Activated naive CD4-positive, alpha-beta T cell treated with Interleukin-2 at 50 U/mL for 16 hours (primary cell): ENCODE measurements at places on chromosomes 6 and 20.

- no peak for DNase-seq
Measured at GRCh38 chr6:64539917-64540316, 904.3 kb downstream of the PHF3 start.

- DNase-seq: no peak
Measured at GRCh38 chr6:49933526-49933925, 30.4 kb downstream of the DEFB114 start.

GRCh38 chr20:32062776-32063170 is 10.7 kb downstream of the HCK start:
- DNase-seq: no peak

DNA sequence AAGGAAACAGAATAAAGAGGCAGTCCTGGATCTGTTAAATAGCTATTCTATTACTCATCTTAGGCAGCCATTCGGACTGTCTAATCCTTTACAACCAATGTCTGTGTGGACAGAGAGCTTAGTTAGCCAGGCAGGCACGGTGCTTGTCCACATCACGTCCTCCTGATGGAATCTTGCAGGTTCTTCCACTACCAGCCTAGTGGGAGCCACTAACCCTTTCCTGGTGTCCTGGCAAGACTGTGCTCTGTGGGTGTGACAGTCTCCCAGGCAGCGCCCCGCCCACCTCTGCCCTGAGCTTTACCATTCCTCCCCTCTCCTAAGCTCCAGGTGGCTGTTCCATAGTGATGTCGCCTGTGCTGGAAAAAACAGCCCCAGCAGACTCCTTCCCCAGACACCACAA is 78.3 kb upstream of the CLDN20 start:
- DNase-seq: peak; percentile 17

DNA sequence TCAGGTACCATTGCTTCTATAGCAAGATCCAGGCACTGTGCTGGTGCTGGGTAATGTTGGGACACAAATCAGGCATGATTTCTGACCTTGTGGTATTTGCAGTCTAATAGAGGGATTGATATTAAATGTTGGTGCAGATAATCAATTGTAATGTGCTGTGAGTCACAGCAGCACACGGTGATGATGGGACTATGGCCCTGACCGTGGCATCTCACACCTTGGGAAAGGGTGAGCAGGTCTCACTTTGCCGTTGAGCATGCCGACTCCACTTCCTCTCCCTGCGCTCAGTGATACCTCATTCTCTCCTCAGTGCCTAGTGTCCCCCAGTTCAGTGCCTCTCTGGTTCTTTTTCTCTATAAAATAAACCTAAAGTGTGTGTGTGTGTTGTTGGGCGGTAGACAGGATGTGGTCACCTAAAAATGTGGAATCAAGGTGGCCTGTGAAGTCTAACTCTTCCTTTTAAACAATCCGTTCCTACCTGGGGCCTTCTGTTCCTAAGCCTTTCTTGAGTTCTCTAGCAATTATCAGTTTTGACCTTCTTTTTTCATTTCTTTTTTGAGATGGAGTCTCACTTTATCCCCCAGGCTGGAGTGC is 188.5 kb downstream of the REV3L start:
- no peak for DNase-seq

DNA sequence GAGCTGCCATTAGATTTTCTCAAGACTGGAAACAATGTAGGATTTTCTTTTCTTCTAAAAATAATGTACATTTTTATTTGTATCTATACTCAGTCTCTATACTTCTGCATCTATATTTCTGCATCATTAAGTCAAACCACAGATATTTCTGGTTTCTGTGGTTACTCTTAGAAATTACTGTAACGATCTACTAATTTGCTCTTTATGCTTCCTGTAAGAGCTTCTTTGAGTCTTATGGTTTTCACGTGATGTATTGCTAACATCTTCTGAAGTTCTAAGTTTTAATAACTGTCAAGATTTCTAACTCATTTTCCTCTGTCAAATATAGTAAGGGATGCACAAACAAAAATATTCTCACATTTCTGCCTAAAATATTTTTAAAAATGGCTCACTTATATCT is 1144.5 kb downstream of the HACE1 start:
- no peak for DNase-seq

- DNase-seq: no peak
Measured at GRCh38 chr6:140052736-140053729, 678.6 kb upstream of the CITED2 start.

DNA sequence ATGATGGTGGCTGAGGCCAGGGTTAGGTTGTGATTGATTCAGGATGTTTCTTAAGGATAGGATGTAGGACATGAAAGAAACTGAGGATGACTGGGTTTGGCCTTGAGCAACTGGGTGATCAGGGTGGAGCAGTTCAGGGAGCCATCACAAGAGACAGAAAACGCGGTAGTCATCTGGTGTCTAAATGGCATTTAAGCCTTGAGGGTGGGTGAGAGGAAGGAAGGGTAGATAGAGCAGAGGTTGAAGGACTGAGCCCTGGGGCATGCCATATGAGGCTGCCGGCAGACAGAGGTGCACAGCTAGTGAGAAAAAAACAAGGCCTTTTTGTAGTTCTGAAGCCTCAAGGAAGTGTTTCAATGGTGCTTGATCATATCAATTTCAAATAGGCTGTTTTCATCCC is 1.9 kb downstream of the POU5F1 start:
- DNase-seq: no peak

GRCh38 chr6:21180155-21180554 is 413.4 kb upstream of the SOX4 start:
- no peak for DNase-seq

DNA sequence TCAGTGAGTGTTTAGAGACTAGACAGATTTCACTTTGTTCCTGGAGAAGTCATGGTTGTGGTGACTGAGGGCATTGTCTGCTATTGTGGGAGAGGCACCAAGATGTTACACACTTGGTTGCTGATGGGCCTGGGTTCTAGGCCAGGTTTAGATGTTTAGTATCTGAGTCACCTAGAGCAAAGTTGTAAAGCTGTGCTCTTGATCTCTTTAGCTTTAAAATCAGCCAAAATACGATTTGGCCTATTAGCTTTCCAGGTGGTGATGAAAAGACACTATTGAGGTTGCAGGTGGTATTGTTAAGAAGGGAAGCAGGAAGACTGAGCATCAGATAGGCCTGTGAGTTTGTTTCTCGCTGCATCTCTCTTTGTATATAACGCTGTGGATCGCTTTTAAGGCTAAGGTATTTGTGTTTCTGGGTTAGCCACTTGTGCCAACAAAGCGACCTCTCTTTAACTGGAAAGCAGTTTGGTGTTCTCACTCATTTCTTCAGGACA is 48.6 kb downstream of the FOXO3 start:
- no peak for DNase-seq

DNA sequence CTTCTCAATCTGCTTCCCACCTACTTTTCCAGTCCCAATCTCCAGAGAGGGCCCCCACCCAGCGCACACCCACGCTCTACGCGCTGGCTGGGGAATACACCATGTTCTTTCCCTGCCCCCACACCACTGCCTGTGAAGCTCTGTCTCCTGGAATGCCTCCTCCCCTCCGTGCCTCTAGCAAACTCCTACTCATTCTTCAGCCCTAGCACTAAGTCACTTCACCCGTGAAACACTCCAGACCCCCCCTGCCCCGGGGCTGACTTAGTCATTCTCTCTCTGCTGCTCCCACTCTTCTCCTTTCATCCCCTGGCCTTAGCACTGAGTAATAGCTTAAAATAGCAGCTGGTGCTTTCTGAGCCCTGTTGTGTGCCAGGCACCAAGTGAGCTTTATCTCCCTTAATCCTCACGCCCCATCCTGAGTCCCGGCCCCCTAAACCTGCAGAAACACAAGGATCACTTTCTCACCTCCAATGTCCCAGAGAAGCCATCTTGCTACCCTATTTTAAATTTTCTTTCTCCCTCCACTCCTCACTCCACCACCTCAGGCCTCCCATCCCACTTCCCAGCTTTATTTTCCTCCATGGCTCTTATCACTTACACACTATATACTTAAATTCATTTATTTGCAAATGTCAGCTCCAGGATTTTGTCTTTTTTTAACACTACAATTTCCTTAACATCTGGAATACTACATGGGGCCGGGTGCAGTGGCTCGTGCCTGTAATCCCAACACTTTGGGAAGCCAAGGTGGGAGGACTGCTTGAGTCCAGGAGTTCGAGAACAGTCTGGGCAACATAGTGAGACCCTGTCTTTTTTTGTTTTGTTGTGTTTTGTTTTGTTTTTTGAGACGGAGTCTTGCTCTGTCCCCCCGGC is 6.3 kb upstream of the PARD6B start:
- DNase-seq: peak; percentile 85

DNA sequence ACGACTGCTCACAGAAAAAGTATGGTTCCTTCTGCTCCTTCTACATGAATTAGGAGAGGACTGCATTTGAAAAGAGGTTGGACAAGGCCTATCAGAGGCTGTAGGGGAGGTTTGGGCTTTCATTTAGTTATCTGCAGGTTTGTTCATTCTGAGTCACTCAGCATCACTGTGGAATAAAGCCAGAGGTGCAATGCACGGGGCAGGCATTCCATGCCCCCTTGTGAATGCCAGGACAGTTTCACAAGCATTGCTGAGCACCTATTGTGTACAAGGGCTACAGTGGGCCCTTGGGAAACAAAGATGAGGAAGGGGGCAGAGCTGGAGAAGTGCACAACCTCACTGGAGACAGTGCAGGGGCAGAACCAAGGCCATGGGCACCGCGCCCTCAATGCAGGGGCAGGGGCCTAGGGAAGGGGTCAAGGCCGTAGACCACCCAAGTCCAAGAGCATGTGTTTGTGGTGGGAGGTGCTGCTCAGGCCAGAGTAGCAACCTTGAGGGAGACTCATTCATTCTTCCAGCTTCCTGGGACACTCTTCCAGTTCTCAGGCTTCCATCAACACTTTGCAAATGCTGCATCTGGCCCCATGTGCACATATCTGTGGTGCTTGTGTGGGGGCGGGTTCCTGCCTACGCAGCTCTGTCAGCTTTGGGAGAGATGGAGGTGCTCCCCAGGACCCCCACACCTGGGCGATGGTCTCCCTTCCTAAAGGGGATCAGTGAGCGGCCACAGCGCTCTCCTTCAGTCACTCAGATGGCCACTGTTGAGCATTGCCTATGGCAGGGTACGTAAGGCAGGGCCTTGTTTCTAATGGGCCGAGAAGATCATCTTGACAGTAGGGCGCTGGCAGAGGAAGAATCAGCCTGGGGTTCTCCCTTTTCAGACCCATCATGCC is 204.5 kb downstream of the SYNDIG1 start:
- no peak for DNase-seq

DNA sequence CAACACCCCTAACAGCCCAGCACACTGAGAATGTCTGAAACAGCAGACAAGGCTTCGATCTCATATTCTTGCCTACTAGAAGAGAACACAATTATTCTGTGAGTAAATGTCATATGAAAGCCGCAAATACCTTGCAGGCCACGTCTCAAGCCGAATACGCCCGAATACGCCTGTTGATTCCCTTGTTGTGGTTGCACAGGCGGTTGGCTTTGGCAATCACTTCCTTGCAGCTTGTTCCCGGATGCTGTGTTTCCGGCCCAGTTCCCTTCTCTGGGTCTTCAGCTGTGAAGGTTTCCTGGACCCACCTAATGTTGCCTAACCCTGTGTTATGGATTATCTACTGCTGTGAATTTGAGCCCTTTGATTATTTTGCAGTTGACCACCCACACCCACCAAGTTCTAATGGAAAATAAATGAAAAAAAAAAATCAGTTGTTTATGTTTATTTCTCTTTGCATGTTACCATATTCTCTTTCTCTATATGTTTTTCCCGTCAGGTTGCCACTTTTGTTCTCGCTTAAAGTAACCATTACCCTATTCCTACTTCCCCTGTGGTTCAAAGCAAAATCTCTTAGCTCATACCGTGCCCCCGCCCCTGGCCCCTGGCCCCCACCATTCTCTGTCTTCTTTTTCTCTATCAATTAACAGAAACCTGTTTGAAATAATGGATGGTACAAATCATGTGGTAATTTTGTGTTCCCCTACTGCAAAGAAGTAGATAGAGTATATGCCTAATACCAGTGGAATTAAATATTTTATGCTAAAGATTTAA is 172.4 kb downstream of the ADGB start:
- peak; percentile 22 for DNase-seq

DNA sequence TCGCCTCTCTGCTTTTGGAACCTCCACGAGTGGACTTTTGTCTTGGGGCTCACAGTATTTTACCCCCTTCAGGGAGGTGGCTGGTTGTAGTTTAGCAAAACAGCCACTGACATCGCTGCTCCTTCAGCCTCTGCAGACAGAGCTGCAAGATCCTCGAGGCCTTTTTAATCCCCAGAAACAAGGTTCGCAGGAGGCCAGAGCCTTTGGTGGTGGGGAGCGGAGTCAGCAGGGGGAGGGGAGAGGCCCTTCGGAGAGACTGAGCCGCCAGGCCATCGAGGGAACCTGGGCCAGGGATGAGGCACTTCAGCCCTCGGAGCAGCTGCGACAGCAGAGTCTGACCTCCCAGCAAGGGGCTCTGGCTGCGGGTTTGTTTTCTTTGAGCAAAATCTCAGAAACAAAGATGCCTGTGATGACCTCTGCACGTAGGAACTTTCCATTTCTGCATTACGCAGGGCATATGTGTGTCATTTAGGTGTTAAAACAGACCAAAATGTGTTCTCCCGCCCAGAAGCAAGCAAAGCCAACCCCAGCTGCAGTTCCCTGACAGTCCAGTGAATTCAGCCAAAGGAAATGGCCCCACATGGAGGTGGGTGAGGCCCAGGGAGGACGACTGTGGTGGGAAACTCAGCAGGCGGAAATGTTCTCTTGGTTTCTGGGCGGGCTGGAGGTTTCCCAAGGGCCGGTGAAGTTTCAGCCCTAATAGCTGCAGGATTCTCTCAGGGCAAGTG is 171.2 kb upstream of the SULF2 start:
- DNase-seq: no peak

DNA sequence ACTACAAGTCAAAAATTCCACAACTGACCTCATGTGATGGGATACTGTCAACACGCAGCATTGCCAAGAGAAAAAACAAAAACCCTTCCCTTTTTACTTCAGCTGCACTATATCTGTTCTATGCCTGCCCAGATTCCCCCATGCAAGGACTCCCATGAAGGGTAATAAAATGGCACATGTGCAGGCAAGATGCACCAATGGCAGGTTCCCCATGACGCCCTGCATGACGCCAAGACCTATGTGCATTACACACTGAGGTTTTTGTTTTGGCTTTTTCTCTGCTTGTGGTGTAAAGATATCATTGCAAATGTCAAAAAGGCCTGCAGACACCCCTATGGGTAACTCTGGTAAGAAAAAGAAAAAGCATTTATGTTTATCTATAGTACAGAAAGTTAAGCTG is 403.4 kb downstream of the HDGFL1 start:
- DNase-seq: no peak

DNA sequence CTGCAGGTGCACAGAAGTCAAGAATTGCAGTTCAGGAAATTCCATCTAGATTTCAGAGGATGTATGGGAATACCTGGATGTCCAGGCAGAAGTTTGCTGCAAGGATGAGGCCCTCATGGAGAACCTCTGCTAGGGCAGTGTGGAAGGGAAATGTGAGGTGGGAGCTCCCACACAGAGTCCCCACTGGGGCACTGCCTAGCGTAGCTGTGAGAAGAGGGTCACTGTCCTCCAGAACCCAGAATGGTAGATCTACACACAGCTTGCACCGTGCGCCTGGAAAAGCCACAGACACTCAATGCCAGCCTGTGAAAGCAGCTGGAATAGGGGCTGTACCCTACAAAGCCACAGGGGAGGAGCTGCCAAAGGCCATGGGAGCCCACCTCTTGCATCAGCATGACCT is 681.4 kb downstream of the EPHA7 start:
- DNase-seq: no peak
